ENCODE measurements at places on chromosomes 11 and 22. TPM values are rescaled to one million over a fixed set of nuclear protein-coding genes. Genes with fewer than 3 reads are reported as not detected.

BTG4 gene
- not detected for total RNA-seq

HTR3B gene
- not detected for total RNA-seq

LRRC74B gene
- not detected for total RNA-seq

DDI1 gene
- total RNA-seq: not detected

OR5F1 gene
- not detected for total RNA-seq

TFIP11 gene
- 37.5 TPM for total RNA-seq

EFEMP2 gene
- 13.4 TPM for total RNA-seq

GAS2 gene
- 1.2 TPM for total RNA-seq

MMP27 gene
- total RNA-seq: not detected

BATF2 gene
- total RNA-seq: not detected

UBQLNL gene
- not detected for total RNA-seq

ART5 gene
- not detected for total RNA-seq

FOLR3 gene
- not detected for total RNA-seq

MIAT gene
- total RNA-seq: 7.6 TPM

KIRREL3 gene
- not detected for total RNA-seq

SPA17 gene
- total RNA-seq: 8.1 TPM

OR5D13 gene
- total RNA-seq: not detected

DHCR7 gene
- total RNA-seq: 80.7 TPM

SORL1 gene
- total RNA-seq: 12.1 TPM

XKR3 gene
- total RNA-seq: not detected

BLID gene
- total RNA-seq: not detected

CDC42EP1 gene
- total RNA-seq: 80.9 TPM

MYBPC3 gene
- total RNA-seq: 0.21 TPM

OR2D3 gene
- not detected for total RNA-seq

CREB3L1 gene
- total RNA-seq: 2.0 TPM
